ENCODE measurements at places on chromosomes 4 and X.

- no peak for DNase-seq
Observed at GRCh38 chr4:85828027-85828890, 353.3 kb downstream of the ARHGAP24 start.

DNA sequence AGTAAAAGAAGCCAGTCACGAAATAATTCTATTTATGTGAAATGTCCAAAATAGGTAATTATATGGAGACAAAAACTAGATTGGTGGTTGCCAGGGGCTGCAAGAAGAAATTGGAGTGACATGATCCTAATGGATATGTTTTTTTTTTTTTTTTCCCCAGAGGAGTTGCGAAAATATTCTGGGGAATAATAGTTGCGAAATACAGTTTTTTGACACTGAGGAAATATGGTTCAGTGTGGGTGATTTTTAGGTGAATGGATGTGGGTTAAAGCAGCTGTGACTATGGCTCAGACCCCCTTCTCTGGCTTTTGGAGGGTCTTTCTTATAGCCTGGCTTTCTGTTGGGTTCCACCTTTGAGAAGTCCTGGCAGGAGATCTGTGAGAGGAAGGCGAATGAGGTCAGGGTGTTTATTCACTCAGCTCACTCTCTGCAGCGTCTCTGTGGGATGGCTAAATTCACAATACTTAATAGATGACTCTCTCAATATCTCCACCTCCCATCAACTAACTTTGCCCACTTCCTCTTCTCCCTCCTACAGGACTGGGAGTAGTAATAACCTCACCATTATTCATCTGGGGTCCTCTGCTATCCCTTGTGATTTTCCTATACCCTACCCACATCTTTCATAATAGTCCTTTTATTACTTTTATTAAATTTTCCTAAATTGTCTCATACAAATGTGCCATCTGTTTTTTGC lies 15.3 kb upstream of the RAB9B start:
- no peak for DNase-seq

- no peak for DNase-seq
Observed at GRCh38 chr4:10737337-10737736, 52.8 kb upstream of the CLNK start.

GRCh38 chr4:24551492-24552289 lies 32.7 kb downstream of the DHX15 start:
- no peak for DNase-seq

DNA sequence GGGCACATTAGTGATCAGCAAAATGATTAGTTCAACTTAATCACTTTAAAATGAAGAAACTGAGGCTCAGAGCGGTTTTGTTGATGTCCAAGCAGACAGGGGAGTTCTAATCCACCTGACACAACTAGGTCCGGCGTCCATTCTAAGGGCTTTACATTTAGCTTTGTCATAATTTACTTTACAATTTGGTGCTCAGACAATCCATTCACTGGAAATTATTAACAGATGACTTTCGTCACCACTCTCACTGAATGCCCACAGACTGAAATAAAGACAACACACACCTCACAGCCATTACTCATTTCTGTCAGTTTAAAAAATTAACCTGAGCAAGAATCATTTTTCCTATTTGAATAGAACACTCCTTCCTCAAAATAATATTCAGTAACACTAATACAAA lies 10.8 kb downstream of the NR3C2 start:
- no peak for DNase-seq

- no peak for DNase-seq
Observed at GRCh38 chrX:4850312-4850711, 1136.9 kb upstream of the PRKX start.

GRCh38 chrX:110420771-110421499 lies 62.3 kb downstream of the RTL9 start:
- no peak for DNase-seq

GRCh38 chr4:25795566-25796454 lies 67.0 kb downstream of the SEL1L3 start:
- DNase-seq = no peak

Measured in stimulated activated CD4-positive, alpha-beta T cell treated with anti-CD3 and anti-CD28 coated beads, Interleukin-1b, Interleukin-23, amount 100 ng/mL, for 24 hours (primary cell).